Stimulated activated CD4-positive, alpha-beta T cell treated with anti-CD3 and anti-CD28 coated beads, Interleukin-1b, Interleukin-23, amount 100 ng/mL, for 1 hour (primary cell): ENCODE measurements at places on chromosomes 7 and 10.

GRCh38 chr7:51249187-51249945 lies 67.2 kb downstream of the COBL start:
- DNase-seq: no peak

DNA sequence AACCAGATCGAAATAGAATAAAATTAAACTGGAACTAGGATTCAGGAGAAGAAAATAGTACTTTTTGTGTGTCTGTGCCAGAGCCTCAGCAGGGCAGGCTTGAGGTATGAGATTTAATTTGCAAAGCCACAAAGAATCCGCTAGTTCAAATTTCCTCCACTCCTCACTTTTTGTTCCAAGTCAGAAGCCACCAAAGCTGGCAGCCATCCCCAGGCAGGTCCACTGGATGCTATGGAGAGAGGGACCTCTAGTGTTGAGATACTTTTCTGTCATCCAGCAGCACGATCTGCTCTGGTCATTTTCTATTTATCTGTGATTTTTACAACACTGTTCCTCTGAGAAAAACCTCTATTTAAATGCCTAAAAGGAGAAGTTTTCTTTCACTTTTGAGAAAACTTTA lies 147.9 kb upstream of the FRMD4A start:
- DNase-seq: no peak

DNA sequence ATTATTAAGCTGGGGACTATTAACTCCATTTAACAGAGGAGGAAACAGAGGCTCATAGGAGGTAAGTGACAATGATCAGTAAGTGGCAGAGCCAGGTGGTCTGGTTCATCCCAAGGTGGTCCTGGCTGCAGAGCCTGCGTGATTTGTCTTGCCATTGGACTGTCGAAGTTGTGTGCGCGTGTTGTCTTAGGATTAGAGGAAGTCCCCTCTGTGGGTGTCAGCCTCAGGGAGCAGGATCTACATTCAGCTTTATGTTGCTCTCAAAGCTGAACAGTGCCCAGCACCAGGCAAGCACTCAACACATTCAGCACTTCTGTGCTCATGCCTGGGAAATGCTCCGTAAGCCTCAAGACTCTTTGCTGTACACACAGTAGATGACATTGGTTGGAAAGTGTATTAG lies 139.5 kb downstream of the HERPUD2 start:
- no peak for DNase-seq

DNA sequence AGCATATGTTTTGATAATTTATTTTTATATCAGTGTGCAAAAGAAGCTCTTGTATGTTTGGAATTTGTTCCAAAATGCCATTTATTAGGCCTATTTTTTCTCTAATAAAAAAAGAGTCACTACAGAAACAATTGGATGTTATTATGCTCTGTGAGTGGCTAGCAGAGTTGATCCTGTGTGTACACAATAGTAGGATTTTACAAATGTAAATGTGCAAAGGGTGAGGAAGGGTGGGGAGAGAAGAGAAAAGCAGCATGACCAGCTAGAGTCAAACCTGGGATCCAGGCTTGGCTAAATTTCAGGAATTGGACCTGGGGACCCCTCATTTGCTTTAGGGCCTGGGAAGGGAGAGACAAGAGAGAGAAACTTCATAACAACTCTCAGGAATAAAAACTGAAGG lies 32.5 kb downstream of the SEMA3A start:
- DNase-seq: no peak

DNA sequence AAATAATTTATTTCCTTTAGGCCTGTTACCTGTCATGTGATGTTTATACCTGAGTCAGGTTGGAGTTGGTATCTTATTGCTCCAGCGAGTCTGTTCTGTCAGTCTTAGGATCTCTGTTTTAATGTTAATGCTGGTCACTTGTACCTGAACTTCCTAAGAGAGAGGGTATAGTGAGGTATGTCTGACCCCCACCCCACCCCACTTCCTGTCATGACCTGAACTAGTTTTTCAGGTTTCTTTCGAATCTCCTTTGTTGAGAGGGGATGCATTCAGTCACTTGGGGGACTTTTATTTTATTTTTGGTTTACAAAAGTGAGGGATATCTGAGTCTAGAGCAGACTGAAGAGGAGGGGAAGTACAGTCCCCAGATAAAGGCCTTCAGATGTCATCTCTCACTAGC lies 769.0 kb upstream of the COBL start:
- no peak for DNase-seq

GRCh38 chr10:121514141-121514865 lies 83.9 kb downstream of the FGFR2 start:
- no peak for DNase-seq
